ENCODE measurements at places on chromosomes 3 and 15. TPM values are rescaled to one million over a fixed set of nuclear protein-coding genes. Genes with fewer than 3 reads are reported as not detected.

CCR4 gene
- not detected for total RNA-seq

SLC6A11 gene
- total RNA-seq = not detected

SLC2A2 gene
- not detected for total RNA-seq

PLD1 gene
- 9.0 TPM for total RNA-seq

BMF gene
- total RNA-seq = 4.6 TPM

CNTN3 gene
- total RNA-seq = 0.46 TPM

COL8A1 gene
- 60.5 TPM for total RNA-seq

MLF1 gene
- total RNA-seq = 5.4 TPM

SCAANT1 gene
- total RNA-seq = not detected

NANOGP8 gene
- total RNA-seq = not detected

WDR72 gene
- total RNA-seq = 2.3 TPM

STRIT1 gene
- not detected for total RNA-seq

CCNB2 gene
- 108 TPM for total RNA-seq

SERINC4 gene
- total RNA-seq = not detected

ACKR4 gene
- not detected for total RNA-seq

ZNF860 gene
- 0.29 TPM for total RNA-seq

SENP8 gene
- 1.2 TPM for total RNA-seq

DUOX2 gene
- not detected for total RNA-seq

RNU5B-1 gene
- total RNA-seq = not detected

C3orf22 gene
- total RNA-seq = not detected

C2CD4A gene
- total RNA-seq = 0.35 TPM

GPR62 gene
- not detected for total RNA-seq

RYR3 gene
- total RNA-seq = 0.75 TPM

ALDH1A2 gene
- 18.7 TPM for total RNA-seq
